Activated T-helper 2 cell treated with anti-CD3 and anti-CD28 coated beads, Interferon-gamma antibody, Interleukin-2, Interleukin-4, amounts not matched to agents 10 μg/mL and 5 μg/mL and 100 μg/mL, durations not matched to agents 14 hours and 24 hours and 36 hours (primary cell): ENCODE measurements at places on chromosomes 5 and 9.
A peak's percentile ranks its signal among the peaks of the same experiment; 100 is the strongest.

- H3K4me1 ChIP-seq = peaks cover 41% of the 10 kb centered on the region
- peak overlapping the region; percentile 97 for H3K27ac ChIP-seq
- H3K36me3 ChIP-seq = peaks cover 57% of the 10 kb centered on the region
- no peaks in the 10 kb centered on the region for H3K27me3 ChIP-seq
Observed at GRCh38 chr5:100900142-100900795, 2.8 kb downstream of the ST8SIA4 start.

DNA sequence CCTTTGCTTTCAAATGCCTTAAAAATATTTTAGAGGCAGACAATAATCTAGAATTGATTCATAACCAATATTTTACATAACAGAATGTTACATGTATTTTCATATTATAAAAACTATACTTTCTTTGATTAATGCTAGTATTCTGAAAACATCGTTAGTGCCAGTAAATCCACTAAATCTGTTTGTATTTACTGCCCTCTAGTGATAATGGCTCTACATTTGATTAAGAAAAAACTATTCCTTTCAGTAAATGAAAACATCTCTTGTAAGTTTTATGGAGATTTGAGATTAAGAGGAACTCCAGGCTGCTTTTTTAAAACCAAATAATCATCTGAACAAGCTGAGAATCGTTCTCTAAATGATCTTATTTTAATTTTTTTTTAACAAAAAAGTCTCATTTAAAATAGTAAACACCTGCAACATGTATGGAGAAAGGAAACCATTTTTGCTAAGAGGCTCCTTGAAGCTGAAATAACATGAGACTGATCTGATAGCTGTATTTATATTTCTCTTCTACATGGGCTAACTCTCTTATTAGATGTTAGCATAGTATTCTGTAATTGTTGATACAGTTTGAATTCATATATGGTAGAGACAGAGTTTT, 424.7 kb downstream of the RAB3C start:
- no peak overlapping the region for H3K4me3 ChIP-seq
- H3K27ac ChIP-seq = no peak overlapping the region
- H3K36me3 ChIP-seq = peaks cover 59% of the 10 kb centered on the region

GRCh38 chr5:137668637-137669036, 67.3 kb downstream of the KLHL3 start:
- DNase-seq = no peak
- no peaks in the 10 kb centered on the region for H3K36me3 ChIP-seq
- no peak overlapping the region for H3K4me3 ChIP-seq

- peaks cover 13% of the 10 kb centered on the region for H3K27me3 ChIP-seq
- no peak overlapping the region for H3K4me3 ChIP-seq
- H3K36me3 ChIP-seq = no peaks in the 10 kb centered on the region
- H3K4me1 ChIP-seq = peaks cover 30% of the 10 kb centered on the region
Observed at GRCh38 chr9:90002397-90003271, 397.8 kb downstream of the GADD45G start.

DNA sequence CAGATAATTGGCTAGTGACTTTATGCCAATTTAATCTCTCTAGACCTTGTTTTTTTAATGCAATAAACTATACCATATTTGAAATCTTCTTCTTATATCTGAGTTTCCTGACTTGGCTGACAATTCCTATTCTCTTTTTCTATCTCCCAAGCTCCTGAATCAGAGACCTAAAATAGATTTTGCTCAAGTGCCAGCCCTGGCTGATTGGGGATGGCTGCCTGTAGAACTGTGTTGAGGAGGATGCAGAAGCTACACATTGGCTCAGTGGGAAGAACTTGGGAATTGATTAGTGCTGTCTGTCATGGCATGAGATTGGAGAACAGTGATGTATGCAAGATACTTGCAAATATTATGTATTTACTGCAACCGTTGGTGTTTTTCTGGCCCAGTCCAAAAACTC, 132.8 kb downstream of the INSYN2B start:
- no peak overlapping the region for H3K4me3 ChIP-seq
- peaks cover 14% of the 10 kb centered on the region for H3K4me1 ChIP-seq

DNA sequence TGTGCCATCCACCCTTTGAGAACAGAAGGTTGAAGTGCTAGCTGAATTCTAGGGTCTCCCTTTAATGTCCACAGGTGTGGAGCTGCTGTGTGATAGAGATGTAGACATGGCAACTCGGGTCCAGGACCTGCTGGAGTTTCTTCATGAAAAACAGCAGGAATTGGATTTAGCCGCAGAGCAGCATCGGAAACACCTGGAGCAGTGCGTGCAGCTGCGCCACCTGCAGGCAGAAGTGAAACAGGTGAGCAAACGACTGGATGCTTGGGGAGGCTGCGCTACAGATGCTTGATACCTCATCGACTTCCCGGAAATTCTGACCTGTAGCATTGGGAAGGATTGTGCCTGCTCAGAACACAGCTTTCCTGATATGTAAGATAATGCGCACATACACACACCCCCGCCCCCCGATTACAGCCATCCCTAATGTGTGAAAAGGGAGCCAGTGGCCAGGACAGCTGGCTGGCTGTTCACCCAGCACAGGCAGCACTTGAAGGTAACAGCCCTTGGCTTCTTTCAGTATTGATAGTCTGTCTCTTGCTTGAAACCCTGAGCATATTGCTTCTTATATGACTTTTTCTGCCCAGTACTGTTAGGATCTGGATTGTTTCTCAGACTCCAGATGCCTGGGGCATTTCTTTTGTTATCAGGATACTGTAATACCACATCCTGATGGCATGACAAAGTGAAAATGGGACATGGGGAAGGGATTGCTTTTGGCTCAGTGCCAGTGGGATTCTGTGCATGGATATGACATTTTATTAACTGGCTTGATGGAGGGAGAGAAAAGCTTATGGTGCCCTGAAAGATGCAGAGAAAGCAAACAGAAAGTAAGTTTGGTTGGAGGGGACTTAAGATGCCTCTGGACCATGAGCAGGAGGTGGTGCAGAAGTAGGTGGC, 216.8 kb upstream of the OTULINL start:
- peaks cover 48% of the 10 kb centered on the region for H3K4me1 ChIP-seq
- peaks cover 2% of the 10 kb centered on the region for H3K27me3 ChIP-seq
- no peaks in the 10 kb centered on the region for H3K36me3 ChIP-seq
- no peak for DNase-seq
- H3K4me3 ChIP-seq = no peak overlapping the region

DNA sequence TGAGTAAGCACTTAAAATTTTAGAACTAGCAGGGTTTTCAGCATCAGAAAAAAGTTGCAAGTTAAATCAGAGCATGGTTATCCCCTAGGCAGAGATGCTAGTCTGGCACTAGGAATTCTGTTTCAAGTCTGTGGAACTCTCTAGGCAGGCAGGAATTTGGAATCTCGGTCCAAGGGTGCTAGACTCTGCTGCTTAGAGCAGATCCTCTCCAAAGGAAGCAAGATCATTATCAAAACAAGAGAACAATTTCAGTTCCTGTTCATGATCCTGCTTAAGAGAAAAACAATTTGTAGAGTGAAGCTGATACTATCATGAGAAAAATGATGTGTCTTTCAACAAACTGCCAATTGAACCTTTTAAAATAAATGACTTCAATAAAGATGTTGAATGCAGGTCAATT, 420.7 kb downstream of the KIF4B start:
- no peaks in the 10 kb centered on the region for H3K36me3 ChIP-seq
- no peaks in the 10 kb centered on the region for H3K27me3 ChIP-seq
- no peak overlapping the region for H3K27ac ChIP-seq
- H3K4me1 ChIP-seq = no peaks in the 10 kb centered on the region
- no peak for DNase-seq
